SHP77 (cell line): ENCODE measurements at places on chromosomes 1 and 21.

- no peak for DNase-seq
Observed at GRCh38 chr1:8349961-8350360, 32.0 kb downstream of the SLC45A1 start.

DNA sequence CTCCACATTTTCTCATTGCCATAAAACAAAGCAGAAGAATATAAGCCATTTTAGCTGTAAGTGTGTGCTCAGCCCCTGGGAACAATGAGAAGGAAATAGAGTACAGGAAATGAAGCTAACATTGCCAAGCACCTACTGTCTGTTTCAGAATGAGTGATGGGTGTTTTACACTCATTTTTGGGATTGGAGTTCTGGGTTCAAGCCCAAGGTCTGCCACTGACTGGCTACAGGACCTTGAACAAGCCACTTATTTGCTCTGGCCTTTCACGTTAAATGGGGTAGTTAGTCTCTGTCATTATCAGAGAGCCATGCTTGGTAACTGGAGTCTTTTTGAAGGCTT, 80.7 kb upstream of the KAZN start:
- DNase-seq = no peak

DNA sequence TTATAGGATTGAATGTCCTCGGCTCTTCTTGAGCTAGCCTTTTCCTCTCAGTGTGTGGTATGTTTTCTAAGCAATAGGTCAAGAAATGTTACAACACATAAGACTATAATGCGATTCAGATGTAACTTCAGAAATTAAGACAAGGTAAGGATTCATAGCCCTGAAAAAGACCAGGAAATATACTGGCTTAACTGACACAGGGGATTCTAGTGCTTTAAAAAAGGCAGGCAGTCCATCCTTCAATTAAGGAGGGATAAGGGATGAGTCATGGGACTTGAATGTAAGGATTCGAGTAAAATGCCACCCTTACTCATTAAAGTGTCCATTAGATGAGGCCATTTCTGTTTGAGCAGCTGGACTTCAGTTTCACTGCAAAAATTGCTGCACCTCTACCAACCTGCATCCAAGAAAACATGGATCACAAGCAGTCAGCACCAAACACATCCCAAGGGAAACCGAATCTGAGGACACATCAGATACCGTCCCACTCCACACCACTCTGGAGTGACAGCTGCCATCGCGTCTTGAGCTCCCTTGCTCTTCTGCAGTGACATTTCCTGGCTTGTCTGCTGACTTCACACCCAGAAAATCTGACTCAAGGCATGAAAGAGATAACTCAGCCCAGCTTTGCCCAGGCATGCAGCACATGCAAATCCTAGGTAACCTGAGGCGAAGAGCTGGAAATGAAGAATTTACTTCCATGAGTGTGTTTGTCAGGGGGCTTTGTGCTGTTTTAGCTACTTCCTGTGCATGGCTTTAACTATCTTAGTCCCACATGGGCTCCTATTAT, 37.8 kb downstream of the NGF start:
- peak; percentile 55 for DNase-seq

DNA sequence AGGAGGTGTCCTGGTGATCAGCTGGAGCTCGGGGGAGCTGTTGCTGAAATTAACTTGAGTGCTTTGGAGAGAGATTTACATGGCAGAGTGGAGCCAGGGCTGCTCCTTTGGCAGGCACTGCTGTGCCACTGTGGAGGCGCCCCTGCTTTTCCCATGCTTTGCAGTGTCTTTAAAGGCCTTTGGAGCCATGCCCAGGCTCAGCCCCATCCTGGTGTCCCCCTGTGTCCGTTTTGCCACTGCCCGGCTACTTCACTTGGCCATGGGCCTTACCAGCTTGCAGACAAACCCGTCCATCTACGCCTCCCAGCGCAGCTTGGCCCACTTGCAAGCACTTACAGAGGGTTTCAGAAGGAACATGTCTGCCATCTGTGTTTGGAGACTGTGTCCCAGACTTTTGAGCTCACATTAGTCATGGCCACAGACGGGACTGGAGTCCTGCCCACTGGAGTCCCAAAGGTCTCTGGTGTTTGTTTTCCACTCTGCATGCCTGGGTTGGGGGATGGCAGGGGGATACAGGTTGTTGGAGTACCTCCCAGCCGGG, 18.2 kb upstream of the LAMTOR5 start:
- DNase-seq = no peak

- no peak for DNase-seq
Observed at GRCh38 chr1:108646265-108646647, 14.6 kb downstream of the HENMT1 start.

DNA sequence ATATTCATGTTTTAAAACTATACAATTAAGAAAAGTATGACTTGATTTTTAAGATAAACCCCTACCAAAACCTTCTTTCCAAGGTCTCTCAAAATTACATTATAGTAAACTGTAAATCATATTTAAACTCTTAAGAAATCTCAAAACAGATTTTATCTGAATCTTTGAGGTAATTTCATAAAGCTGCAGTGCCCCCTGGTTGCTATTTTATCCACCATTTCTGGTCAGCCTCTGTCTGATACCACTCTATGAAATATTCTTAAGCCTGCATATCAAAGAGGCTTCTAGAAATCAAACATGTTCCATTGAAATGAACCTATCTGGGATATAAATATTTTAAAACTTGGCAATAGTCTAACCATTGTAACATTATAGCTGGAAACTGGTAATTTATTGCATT, 317.3 kb downstream of the COL11A1 start:
- no peak for DNase-seq

DNA sequence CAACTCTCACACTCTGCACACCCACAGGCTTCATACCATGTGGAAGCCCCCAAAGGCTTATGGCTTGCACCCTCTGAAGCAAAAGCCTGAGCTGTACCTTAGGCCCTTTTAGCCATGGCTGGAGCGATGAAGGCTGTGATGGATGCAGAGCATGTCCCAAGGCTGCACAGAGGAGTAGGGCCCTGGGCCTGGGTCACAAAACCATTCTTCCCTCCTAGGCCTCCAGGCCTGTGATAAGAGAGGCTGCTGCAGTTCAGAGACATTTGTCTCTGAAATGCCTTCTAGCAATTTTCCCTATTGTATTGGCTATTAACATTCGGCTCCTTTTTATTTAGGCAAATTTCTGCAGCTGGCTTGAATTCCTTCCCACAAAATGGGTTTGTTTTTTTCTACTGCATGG, 1707.7 kb downstream of the MRPL39 start:
- no peak for DNase-seq

GRCh38 chr1:89277725-89278124, 5.1 kb upstream of the GBP5 start:
- no peak for DNase-seq

DNA sequence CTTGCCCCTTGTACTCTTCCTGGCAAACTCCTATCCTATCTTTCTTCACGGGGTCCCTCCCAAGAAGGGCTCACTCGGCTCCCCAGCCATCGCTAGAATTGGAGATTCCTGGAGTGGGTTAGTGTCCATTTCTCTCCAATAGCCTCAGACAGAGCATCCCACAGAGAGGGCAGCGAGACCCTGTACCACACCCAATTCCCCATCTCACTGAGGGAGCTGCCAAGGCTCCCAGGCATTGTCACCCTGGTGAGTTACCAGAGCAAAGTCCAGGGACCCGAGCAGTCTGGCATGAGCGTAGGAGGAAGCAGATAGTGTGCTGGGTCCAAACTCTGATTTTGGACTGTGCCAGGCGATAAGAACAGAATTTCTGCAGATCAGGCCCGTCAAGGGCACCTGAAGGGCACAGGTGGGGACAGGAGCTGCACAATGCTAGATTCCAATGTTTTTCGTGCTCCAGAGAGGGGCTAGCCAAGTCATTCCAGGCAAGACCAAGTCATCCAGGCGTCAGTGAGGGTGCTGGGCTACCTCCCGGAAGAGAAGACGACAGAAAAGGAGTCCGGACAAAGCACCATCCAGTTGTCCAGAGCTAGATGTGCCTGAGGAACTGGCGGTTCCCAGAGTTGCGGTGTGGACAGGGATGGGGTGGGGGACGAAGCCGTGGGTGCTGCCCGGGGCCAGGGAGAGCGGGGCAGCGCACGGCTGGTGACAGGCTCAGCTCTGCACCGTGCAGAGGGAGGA, 15.3 kb downstream of the AKR7A3 start:
- DNase-seq = no peak

DNA sequence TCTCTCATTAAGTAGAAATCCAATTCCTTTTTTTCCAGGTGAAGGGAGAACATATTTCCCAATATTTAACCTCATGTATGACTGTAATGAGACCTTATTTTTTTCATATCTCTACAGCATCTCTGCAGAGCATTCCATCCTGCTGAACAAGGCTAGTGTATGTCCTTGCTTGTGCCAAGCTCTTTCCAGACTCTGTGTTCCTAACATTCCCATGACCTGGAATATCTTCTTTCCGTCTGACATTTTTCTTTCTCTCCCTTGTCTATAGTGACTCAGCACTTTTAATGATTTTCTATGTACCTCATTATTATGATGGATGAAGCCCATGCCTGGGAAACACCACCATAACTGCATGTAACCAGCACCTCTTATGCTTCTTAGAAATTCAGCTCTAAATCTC, 278.3 kb upstream of the NRIP1 start:
- DNase-seq = no peak

DNA sequence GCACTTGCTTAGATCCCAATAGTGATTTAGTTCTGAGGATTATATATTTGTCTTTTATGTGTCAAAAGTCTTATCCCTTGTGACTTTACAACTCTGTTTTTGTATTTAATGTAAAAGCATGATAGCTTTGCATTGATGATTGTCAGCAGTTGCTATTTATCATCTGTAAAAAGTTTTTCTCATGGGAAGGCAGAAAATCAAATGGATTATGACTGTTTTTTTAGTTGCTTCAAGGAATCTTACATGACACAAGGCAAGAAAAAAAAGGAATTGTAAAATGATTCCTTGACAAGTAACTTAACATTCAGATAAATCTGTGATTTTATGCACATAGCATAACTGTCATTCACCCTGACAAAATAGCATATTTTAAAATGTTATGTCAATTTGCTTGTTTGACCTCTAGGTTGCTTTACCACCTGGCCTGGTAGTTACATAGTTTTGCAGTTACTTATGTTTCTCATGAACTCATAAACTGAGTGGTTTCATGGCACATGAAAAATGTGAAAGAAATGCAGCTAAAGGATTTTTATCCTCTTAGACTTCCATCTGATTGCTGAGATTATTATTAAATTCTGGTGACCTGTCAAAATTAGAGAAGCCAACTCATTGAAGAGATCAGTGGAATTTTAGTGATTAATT, 622.6 kb downstream of the ADGRL2 start:
- no peak for DNase-seq

GRCh38 chr1:35431173-35431599, 126.0 kb downstream of the KIAA0319L start:
- DNase-seq = no peak

DNA sequence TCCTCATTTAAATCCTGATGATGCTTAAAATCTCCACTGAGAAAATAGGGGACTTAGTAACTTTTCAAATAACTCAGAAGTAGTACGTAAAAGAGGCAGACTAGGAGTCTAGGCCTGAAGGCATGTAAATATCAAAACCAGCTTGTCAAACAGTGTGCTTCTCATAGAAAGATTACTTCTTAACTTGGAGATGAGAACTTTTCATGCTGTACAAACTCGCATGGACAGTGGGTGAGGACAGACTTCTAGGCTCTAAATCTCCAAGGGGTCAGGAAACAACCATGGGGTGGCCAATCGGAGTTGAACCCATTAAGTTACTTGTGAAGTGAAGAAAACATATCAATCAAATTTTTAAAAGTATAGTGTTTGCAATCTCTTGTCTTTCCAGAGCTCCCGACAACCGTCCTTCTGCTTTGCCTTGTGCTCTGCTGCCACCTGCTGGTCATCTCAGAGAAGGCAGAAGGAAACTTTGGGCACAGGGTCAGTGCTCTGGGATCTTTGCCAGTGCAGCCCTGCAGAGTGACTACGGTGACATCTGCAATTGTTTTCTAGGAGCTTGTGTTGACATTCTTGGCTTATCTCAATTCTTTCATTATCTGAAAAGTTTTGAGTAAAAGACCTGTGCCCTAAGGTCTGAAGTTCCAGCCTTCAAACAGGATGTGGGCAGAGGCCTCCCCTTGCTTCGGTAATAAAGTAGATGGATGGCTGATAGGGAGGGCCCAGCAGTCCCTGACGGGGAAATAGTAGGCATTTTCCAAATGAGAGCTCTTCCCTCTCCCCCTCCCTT, 105.1 kb upstream of the PDE4B start:
- peak; percentile 34 for DNase-seq

DNA sequence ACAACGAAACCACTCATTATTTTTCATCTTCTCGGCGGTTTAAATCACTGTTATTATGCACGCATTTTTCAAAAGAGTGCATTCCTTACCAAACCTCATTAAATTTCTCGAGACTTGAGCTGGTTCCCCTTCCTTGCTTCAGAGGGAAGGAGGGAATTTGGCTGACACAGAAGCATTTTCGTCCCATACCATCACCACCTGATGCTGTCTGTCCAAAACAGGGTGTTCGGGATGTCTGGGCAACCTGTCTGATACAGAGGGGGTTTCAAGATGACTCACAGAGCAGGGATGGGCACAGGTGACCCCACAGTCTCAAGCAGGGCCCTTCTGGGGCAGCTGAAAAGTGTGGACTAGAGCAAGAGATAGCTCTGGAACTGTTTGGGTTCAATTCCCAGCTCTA, 12.3 kb upstream of the RCC2 start:
- no peak for DNase-seq

DNA sequence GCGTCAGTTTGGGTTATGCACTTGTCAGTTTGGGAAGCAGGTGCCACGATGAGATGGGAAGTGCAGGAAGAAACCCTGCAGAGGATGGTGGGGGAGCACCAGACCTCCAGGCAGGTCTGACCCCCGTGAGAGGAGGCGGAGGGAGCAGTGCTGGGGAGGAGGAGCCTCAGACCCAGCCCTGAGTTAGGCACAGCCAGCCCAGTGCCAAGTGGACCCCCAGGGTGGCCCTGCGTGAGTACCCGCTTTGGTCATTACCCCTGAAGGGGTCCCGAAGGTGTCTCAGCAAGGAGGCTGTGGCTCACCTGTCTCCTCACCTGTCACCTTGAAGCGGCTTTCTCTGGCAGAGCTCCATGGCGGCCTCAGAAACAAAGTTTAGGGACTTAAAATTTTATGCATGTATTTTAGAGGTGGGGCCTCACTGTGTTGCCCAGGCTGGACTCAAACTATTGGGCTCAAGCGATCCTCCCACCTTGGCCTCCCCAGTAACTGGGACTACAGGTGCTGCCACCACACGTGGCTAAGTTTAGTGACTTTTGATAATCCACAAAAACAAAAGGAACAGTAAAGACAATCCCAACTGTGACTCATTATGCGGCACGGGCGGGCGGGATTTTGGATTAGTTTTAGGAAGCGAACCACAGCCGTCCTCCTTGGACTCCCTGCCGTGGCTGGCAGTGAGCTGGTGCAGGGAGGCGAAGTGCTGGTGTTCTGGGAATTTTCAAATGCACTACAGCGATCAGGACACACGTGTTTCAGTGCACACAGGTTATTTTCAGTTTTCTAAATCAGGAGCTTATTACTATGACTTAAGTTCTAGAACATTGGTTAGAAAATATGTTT, 4.7 kb downstream of the AGPAT3 start:
- DNase-seq = no peak

- DNase-seq = no peak
Observed at GRCh38 chr1:18682375-18682774, 51.7 kb downstream of the PAX7 start.

GRCh38 chr1:26361605-26362122, 7.7 kb upstream of the CRYBG2 start:
- DNase-seq = no peak
